ENCODE measurements at places on chromosomes 3 and 15.

DNA sequence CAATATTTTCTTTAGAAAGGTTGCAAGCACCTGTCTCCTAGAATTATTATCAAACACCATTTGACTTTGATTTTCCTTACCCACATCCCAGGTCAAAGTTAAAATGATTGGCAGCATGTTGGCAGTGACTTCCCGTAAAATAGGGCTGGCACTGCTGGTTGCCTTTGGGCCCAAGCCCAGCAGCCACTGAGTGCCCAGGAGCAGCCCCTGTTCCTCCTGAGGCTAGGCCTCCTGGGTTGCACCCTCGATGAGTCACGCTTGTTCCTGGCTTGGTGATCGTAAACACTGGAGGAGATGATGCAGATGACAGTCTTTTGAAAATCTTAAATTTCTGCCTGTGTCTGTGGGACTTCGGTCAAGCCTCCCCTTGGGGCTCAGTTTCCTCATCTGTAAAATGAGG lies 290.0 kb downstream of the TLE3 start:
- DNase-seq: no peak

DNA sequence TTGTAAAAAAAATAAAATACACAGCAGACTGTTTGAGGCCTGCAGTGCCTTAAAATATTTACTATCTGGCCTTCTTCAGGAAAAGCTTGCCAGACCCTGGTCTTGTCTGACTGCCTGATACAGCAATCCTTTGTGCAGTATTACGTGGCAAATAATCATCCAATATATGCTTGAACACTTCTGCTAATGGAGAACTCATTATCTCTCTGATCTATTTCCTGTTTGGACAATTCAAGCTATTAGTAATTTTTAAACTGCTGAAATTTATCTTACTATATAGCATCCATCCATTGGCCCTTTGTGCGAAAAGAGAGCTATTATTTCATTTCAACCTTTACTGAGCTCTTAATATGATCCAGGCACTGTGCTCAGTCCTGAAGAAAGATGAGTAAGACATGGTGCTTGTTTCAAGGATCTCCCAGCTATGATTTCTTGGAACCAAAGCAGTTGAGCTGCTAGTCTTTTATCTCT lies 15.9 kb downstream of the ATG7 start:
- DNase-seq: no peak

DNA sequence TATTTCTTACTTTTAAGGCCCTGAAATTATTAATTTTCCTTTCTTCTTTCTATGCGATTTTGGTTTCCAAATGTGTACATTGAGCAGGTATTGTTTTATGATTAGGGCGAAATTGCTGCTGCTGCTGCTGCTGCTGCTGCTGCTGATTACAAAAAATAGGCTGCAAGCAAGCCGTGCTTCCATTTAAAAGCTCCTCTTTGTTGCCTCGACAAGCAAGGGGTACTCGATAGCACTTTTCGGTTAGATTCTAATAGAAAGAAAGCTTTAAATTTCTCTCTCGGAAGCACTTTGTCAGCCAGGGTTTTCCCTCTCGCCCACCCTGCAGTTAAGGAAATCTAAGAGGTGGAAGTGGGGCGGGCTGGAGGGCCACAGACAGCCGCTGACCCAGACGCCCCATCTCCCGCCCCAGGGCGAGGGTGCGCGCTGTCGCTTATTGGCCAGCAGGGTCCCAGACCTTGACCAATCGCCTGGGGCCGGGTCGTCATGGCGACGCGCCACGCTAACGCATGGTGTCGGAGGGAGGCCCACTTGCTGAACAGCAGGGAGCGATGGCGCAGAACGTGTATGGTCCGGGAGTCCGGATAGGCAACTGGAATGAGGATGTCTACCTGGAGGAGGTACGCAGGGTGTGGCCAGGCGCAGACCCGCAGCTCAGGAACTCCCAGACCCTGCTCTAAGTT lies at the start of gene CFAP161:
CFAP161 (plus strand) TSS at position 489 of the 680 bp plus-strand sequence; CDS start at position 549, 60 bp downstream.
- DNase-seq: peak; percentile 36

DNA sequence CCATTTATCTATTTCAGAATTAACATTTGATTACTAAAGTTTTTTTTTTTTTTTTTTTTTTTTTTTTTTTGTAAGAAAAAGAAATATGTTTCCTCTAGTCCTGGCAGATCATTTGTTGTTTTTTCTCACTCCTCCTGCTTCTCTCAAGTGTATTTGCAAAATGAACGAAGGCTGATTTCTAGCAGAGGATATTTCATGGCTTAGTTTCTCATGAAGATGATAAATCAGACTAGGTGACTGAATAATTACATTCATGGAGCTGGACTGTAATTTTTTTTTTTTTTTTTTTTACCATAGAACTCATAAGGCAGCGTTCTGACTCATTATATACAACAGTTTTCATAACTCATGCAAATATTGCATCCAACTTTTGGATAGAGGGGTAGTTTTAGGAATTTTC lies 332.5 kb upstream of the SEMA6D start:
- no peak for DNase-seq

DNA sequence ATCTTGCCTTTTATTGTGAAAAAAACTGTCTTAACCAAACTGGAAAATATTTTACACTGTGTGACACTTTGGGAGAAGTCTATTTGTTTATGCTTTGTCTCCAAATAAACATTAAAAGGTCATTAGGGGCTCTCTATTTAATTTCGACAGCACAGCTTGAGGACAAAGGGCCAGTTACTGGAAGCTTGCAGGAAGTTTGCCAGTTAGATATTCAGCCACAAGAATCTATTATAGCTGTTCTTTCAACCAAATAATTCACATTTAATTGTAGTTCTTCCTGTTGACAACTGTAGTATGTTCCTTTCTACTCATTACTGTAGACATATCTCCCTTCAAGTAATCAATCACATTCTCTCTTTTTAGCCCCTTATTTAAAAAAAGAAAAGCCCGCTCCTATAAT lies 6.1 kb downstream of the CP start:
- no peak for DNase-seq

GRCh38 chr15:57440167-57440566 lies 63.9 kb downstream of the CGNL1 start:
- DNase-seq: no peak

DNA sequence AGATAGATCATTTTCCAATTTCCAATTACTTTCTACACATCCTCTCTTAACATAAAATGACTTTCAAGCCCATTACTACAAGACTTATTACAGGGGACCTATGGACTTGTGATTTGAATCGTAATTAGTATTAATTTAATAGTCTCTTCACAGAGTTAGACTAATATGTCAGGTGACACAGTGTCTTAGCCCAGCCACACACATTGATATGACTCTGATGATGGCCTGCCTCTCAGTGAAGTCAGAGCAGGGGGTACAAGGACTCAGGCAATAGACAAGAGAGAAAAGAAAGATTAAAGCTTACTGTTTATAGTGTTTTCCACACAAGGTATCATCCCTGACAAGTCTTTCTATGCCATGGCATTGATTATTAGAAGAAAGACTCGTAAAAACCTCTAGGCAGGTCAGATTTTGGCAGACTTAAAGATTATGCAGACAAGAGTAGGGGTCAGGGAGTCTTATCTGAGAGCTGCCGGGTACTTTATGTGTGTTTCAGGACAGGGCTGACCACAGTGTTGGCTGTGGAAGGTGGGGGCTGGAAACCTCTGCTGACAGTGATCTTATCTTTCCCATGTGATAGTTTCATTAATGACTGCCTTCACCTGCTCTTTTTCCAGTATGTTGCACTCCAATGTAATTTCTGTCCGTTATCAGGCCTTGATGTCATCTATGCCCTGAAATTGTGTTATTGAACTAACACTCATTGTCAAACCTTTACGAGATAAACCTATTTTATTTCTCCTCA lies 50.1 kb downstream of the B3GALNT1 start:
- no peak for DNase-seq

- no peak for DNase-seq
These were observed 645.5 kb downstream of the RBMS3 start for GRCh38 chr3:29926378-29926777.

DNA sequence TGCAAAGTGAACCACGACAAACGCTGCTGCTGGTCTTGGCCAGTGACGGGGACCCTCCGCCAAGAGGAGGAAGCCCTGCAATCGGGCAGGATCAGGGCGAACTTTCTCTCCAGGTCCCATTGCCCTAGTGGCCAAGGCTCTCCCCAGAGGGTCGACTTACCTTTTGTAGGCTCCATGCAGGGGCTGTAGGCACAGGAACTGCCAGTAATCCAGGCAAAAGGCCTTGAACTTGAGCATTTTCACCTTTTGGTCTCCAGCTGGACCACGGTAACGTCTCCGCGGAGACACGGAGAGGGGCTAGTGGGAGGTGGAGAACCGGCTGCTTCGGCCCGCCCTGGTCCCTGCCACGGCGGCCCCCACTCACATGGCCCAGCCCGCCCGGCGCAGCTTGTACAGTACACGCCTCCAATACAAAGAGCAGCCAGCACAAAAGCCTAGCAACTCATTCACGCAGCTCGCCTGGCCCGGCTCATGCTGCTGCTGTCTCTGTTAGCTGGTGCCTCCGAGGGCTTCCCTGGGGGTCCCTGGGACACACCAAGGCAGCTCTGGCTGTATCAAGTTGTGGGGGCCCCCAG lies 31.0 kb downstream of the IQSEC1 start:
- no peak for DNase-seq

- DNase-seq: no peak
These were observed 677.8 kb downstream of the FHIT start for GRCh38 chr3:60573494-60573893.

DNA sequence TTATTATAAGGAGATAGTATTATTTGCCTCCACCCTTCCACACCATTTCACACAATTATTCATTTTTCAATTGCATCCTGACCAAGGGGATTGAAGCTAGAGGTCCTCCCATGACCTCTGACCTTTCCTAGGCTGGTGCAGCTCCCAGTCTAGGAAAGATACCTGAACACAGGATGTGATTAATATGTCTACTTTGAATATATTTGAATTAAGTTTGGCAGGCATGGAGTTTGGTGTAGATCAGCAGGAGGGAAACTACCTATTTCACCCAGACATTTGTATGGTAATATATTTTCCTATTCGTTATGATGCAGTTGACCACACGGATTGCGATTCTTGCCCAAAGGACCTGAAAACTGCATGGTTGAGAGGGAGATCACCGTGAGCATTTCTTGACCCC lies 596.3 kb downstream of the AGBL1 start:
- no peak for DNase-seq

DNA sequence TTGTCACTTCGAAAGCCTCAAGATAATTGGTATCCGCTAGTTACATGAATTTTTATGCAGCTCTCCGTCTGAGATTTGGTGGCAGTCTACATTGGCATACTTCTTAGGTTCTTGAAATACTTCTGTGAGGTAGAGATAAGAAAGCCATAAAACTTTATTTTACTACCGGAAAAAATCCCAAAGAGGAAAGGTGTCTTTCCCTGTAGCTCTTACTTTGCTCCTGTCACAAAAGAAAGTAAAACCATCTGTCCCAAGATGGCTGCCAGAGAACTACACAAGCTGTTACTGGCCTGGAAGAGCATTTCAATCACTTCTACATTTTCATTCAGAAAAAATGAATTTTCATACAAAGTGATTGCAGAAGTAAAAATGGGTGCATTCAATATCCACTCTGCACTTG lies 214.8 kb upstream of the ST8SIA2 start:
- no peak for DNase-seq

- no peak for DNase-seq
These were observed 11.3 kb downstream of the NR2F2 start for GRCh38 chr15:96341513-96342405.

GRCh38 chr15:100335335-100335999 lies 6.3 kb downstream of the ADAMTS17 start:
- DNase-seq: no peak

DNA sequence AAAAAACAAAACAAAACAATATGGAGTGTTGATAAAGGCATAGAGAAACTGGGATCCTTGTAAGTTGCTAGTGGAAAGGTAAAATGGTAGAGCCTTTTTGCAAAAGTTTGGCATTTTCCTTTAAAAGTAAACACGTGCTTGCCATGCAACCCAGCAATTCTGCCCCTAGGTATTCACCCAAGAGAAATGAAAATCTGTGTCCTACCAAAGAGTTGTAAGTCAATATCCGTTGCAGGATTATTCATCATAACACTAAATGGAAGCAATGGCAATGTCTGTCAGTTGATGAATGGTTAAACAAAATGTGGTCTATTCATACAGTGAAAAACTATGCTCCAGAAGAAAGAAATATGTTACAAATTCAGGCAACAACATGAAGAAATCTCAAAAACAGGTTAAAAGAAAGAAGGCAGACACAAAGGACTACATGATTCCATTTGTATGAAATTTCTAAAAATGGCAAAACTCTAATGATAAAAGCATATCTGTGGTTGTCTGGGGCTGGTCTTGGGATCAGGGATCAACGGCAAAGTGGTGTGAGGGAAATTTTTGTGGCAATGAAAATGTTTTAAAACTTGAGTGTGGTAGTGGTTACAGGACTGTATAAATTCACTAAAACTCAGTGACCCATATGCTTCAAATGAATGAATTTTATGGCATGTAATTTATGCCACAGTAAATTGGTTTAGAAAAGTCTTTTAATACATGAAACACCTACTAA lies 229.6 kb downstream of the OPA1 start:
- no peak for DNase-seq

- DNase-seq: no peak
These were observed 36.0 kb downstream of the MNS1 start for GRCh38 chr15:56428821-56429458.

- no peak for DNase-seq
These were observed 15.6 kb downstream of the FBXW12 start for GRCh38 chr3:48387634-48388033.

DNA sequence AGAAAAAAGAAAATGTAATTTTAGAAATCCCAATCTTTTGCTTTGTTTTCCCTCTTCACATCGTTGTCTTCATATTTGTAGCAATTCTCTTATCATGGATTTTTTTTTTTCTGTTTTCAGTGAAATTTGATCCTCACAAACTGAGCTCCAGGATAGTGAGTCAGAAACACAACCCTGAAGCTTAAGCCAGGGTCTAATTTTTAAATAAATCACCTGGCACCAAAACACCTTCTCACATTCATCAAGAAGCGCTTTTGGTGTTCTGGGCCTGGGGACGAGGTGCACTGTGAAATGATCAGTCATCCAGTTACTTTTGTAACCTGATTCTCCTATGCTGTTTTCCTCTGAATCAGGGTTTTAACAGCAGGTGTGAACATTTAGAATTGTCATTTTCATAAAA lies 87.7 kb downstream of the REC114 start:
- no peak for DNase-seq

DNA sequence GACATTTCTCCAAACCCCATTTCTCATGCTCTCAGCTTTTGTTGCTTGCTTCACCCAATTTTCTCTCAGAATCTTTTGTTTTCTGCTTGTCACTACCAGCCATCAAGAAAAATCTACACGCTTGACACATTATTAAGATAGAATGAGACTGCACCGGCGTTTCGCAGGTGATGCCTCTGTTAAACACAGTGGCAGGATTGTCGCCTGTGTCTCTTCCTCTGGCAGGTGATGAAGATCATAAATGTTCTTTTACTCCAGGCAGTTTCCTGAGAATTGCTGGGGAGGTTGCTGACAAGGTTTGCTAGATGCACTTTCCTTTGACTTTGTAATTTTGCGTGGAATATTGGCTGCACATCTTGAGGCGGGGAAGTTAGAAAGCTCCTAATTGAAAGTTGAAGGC lies 75.4 kb downstream of the IL1RAP start:
- DNase-seq: no peak

- DNase-seq: no peak
These were observed 314.7 kb upstream of the ICE2 start for GRCh38 chr15:60793656-60794055.
